Smooth muscle cell of the brain vasculature (primary cell): ENCODE measurements at places on chromosomes 6 and 20.

- no peak for DNase-seq
These were observed at the start of gene LTA for GRCh38 chr6:31572041-31572911. LTA (plus strand) TSS chr6:31572289; CDS start chr6:31572743, 454 bp downstream.

- no peak for DNase-seq
These were observed 260.0 kb downstream of the TMEM242 start for GRCh38 chr6:157063176-157063905.

DNA sequence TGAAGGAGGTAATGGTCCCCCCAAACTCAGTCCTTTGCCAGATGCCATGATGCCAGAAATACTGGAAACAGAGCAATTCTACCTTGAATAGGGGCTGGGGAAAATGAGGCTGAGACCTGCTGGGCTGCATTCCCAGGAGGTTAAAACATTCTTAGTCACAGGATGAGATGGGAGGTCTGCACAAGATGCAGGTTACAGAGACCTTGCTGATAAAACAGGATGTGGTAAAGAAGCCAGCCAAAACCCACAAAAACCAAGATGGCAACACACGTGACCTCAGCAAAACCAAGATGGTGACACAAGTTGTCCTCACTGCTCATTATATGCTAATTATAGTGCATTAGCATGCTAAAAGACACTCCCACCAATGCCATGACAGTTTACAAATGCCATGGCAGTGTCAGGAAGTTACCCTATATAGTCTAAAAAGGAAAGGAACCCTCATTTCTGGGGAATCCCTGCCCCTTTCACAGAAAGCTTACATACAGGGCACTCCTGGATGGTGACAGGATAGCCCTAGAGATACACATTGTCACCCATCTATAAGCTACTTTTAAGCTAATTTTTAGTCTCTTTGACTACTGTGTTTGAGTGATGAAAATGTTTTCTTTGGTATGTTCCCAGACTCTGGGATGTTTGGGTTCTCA lies 979.7 kb downstream of the TBC1D32 start:
- DNase-seq = no peak

GRCh38 chr6:29967379-29968010 lies 25.2 kb downstream of the HLA-A start:
- no peak for DNase-seq

- DNase-seq = no peak
These were observed 478.2 kb downstream of the CD83 start for GRCh38 chr6:14595751-14596150.

DNA sequence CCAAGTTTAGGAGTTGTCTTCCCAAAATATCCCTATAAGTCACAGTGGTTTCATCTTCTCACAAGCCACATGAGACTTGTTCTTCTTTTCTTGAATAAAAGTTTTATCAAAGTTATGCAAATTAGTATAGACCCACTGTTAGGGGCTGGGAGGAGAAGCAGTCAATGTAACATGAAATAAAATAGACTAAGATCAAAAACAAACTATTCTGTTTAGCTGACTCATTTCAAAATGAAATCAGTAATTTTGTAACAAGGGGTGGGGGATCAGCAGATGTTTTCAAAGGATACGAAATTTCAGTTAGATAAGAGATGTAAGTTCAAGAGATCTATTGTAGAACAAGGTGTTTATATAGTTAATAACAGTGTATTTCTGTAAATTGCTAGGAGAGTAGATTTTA lies 339.6 kb upstream of the PRDM1 start:
- DNase-seq = no peak

DNA sequence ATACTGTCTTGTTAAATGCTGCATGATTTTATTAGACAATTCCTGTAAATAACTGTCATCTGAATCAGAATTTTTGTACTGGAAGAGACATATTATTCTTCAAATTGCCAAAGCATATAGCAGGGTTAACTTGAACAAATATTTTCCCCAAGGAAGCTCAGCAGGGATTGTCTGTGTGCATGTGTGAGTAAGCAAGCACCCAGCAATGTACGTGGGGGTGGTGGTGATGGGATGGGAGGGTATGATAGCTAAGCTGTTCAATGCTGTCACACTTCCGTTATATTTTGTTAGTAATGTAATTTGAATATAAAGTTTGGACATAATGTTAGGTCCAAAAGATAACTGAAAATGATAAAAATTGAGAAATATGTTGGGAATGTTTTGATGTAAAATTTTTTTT lies 118.1 kb downstream of the MYB start:
- peak; percentile 73 for DNase-seq

DNA sequence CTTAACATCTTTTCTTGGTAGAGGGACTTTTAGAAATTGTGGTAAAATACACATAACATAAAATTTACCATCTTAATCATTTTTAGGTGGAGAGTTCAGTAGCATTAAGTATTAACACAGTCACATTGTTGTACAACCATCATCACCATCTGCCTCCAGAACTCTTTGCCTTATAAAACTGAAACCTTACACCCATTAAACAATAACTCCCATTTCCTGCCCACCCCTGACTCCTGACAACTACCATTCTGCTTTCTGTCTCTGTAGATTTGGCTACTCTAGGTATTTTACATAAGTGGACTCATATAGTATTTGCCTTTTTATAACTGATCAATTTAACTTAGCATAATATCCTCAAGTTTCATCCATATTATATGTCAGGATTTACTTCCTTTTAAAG lies 88.7 kb downstream of the ZHX3 start:
- DNase-seq = no peak

DNA sequence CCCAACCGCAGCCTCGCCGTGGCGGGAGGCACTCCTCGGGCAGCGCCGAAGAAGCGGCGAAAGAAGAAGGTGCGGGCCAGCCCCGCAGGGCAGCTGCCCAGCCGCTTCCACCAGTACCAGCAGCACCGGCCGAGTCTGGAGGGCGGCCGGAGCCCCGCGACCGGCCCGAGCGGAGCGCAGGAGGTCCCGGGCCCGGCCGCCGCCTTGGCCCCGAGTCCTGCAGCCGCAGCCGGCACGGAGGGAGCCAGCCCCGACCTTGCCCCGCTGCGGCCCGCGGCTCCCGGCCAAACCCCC lies 525 bp downstream of the PNRC1 start:
- no peak for DNase-seq
